Upper lobe of right lung (tissue), 1 donor: ENCODE measurements at places on chromosomes 7 and 10. TPM values are rescaled to one million over a fixed set of nuclear protein-coding genes. Genes with fewer than 3 reads are reported as not detected.

OR2A12 gene
- total RNA-seq: not detected

DNA sequence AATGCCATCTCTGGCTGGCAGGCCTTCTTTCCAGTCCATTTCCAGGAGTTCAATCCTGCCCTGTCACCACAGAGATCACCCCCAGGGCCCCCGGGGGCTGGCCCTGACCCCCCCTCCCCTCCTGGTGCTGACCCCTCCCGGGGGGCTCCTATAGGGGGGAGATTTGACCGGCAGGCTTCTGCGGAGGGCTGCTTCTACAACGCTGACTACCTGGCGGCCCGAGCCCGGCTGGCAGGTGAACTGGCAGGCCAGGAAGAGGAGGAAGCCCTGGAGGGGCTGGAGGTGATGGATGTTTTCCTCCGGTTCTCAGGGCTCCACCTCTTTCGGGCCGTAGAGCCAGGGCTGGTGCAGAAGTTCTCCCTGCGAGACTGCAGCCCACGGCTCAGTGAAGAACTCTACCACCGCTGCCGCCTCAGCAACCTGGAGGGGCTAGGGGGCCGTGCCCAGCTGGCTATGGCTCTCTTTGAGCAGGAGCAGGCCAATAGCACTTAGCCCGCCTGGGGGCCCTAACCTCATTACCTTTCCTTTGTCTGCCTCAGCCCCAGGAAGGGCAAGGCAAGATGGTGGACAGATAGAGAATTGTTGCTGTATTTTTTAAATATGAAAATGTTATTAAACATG, 6.0 kb downstream of the CHPF2 start:
- peaks cover 73% of the 10 kb centered on the region for H3K36me3 ChIP-seq
- DNase-seq: no peak
- no peak overlapping the region for H3K27ac ChIP-seq
- no peak overlapping the region for H3K4me3 ChIP-seq
- peaks cover 11% of the 10 kb centered on the region for H3K4me1 ChIP-seq
- H3K27me3 ChIP-seq: no peaks in the 10 kb centered on the region

SH2D4B gene
- 0.43 TPM for total RNA-seq

- H3K36me3 ChIP-seq: no peaks in the 10 kb centered on the region
- no peaks in the 10 kb centered on the region for H3K4me1 ChIP-seq
- no peak for DNase-seq
- no peak overlapping the region for H3K4me3 ChIP-seq
- no peak overlapping the region for H3K27ac ChIP-seq
These were observed 35.9 kb upstream of the HDAC9 start for GRCh38 chr7:18459484-18460245.

DNA sequence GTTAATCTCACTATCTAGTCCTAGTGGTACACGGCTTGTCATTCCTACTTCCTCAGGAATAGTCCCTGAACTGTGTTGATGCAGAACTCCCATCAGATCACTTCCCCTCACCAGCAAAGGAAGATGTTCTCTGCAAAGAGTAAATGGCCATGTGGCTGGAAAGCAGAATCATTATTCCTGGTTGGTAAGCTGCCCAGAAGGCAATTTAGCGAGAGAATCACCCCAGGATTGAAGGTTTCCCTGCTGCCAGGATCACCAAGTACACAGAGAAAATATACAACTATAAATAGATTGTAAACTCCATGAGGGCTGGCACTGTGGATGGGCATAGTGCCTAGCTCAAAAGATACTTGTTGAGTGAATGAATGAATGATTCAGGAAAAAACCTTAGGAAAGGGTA, 115.0 kb downstream of the GFRA1 start:
- H3K4me3 ChIP-seq: no peak overlapping the region
- no peak for DNase-seq
- no peak overlapping the region for H3K27ac ChIP-seq
- no peaks in the 10 kb centered on the region for H3K36me3 ChIP-seq
- H3K4me1 ChIP-seq: no peaks in the 10 kb centered on the region
- H3K27me3 ChIP-seq: no peaks in the 10 kb centered on the region

DNA sequence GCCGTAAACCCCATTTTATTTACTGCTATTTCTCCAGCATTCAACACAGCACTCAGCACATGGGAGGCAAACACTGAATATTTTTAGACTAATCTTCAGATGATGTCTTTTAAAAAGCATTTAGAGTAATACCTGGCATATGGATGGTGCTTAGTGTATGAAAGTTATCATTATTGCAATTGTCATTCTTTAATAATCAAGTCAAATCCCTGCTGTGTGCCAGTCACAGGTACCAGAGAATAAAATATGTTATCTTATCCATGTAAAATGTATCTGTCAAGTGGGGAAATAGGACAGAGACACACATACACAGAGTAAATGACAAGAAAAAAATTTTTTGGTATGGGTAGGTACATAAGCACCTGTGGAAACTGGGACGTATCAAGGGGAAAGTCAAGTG, 18.5 kb downstream of the ANKRD22 start:
- no peaks in the 10 kb centered on the region for H3K4me1 ChIP-seq
- DNase-seq: no peak
- H3K4me3 ChIP-seq: no peak overlapping the region
- H3K27me3 ChIP-seq: no peaks in the 10 kb centered on the region
- H3K27ac ChIP-seq: no peak overlapping the region
- no peaks in the 10 kb centered on the region for H3K36me3 ChIP-seq

GRCh38 chr7:149228831-149229471, 10.5 kb upstream of the ZNF212 start:
- H3K36me3 ChIP-seq: peaks cover 16% of the 10 kb centered on the region
- no peak overlapping the region for H3K4me3 ChIP-seq

DNA sequence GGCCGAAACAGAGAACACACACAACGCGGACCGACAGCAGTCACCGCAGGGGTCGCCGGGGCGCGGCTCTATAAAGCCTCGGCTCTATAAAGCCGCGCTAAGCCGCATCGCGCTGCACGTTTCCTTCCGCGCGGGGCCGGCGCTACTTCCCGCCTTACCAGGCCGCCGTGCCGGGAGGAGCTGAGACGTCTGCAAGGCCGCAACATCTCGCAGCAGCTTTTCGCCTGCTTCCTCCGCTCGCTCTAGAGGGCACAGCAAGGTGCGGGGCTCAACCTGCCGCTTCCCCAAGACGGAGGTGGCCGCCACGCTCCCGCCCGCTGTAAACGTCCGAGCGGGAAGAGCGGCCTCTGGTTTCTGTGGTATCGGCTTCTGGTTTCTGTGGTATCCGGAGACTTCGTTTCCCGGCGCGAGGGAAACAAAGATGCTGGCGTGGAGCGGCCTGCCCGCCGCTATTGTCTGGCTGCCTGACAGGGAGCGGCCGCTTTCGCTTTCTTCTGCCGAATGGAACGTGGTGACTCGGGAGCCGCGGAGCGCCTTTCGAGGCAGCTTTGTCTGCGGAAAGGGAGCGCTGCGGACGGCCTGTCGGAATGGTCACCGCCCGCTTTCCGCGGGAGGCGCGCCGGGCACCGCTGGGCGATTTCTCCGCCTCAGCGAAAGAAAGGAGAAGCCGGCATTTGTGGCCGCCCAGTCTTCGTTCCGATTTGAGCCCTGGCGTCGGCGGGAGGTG, 91.8 kb downstream of the SPAG6 start:
- H3K4me3 ChIP-seq: peak overlapping the region; percentile 82
- DNase-seq: peak; percentile 96
- H3K27ac ChIP-seq: peak overlapping the region; percentile 99
- peaks cover 19% of the 10 kb centered on the region for H3K4me1 ChIP-seq
- peaks cover 6% of the 10 kb centered on the region for H3K27me3 ChIP-seq

GRCh38 chr10:24622781-24623301, 100.8 kb downstream of the ARHGAP21 start:
- H3K27ac ChIP-seq: peak overlapping the region; percentile 4
- H3K36me3 ChIP-seq: peaks cover 19% of the 10 kb centered on the region
- no peak for DNase-seq

DNA sequence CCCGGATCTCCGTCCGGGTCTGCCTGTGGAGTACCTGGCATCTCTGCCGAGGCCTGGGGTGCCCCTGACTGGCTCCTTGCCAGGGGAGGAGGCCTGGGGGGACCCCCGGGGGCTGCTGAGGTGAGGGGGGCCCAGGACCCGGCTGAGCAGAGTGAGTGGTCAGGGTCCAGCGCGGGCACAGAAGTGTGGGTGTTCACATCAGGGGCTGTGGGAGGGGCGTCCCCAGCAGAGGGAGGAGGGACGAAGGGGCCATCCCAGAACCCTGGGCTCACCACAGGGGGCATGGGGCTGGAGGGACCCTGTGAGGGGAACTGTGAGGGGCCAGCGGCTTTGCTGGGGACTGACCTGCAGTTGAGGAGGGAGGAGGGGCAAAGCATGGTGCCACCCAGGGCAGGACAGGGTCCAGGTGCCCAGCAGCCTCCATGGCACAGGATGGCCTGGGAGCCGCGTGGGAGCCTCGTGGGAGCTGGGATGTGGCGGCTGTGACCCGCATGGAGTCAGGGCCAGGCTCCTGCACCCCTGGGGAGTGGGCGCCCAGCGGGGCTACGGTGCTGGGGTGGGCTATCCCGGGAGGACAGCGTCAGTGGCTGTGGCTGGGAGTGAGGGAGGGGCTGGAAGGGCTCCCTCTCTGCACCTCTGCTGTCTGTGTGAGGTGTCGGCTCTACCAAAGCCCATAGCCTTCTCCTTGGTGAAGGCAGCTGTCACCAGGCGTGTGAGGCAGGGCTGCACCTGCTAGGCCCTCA, 91.2 kb downstream of the DNAJB6 start:
- no peaks in the 10 kb centered on the region for H3K36me3 ChIP-seq
- no peak overlapping the region for H3K27ac ChIP-seq
- H3K4me3 ChIP-seq: no peak overlapping the region
- H3K27me3 ChIP-seq: no peaks in the 10 kb centered on the region
- H3K4me1 ChIP-seq: peaks cover 5% of the 10 kb centered on the region

- peak; percentile 72 for DNase-seq
- no peaks in the 10 kb centered on the region for H3K36me3 ChIP-seq
- H3K27me3 ChIP-seq: peaks cover 58% of the 10 kb centered on the region
- no peak within 1 kb of the TSS for H3K27ac ChIP-seq
- H3K4me3 ChIP-seq: peak within 1 kb of the TSS; percentile 49
- H3K4me1 ChIP-seq: peaks cover 15% of the 10 kb centered on the region
These were observed at the start of gene IGFBP3 for GRCh38 chr7:45920502-45921380. TSS of gene IGFBP3 (minus strand) at chr7:45921272. CDS start at chr7:45921140, 132 bp downstream.

- no peak overlapping the region for H3K27ac ChIP-seq
- no peak overlapping the region for H3K4me3 ChIP-seq
- no peaks in the 10 kb centered on the region for H3K36me3 ChIP-seq
- no peaks in the 10 kb centered on the region for H3K27me3 ChIP-seq
- DNase-seq: no peak
- H3K4me1 ChIP-seq: no peaks in the 10 kb centered on the region
These were observed 64.4 kb downstream of the BPGM start for GRCh38 chr7:134710854-134711624.

DNA sequence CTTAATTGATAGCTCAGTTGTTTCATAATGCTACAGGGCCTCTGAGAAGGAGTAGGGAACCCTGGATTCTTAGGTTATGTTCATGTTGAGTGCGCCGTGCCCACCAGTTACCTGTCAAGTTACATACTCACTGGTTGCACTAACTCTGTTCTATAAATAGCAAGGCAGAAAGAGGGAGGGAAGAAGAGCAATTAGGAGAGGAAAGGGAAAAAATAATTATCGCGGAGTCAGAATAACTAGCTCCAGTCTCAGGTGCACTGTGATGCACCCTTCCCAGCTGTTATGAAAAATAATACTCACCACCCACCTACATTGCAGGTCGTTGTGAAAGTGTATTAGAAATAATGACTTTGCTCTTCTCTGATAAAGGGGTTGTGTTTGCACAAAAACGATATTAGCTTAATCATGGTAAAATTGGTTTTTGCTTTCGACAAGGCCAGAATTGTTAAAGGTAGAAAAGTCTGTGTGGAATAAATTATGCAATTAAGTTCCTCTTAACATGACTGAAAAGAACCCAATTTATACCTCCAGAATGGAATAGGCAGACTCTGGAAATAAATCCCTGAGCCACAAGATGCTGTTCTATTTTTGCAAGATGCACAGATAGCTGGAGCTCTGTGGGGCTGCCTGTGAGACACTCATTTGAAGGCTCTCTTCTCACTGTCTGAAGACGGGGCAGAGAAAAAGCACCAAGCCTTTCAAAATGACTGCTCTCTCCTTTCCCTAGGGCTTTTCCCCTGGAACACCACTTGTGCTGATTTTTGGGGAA, 137.6 kb upstream of the PITRM1 start:
- no peak for DNase-seq
- no peaks in the 10 kb centered on the region for H3K36me3 ChIP-seq
- no peak overlapping the region for H3K27ac ChIP-seq
- H3K4me1 ChIP-seq: no peaks in the 10 kb centered on the region
- H3K4me3 ChIP-seq: no peak overlapping the region

- no peaks in the 10 kb centered on the region for H3K27me3 ChIP-seq
- H3K4me1 ChIP-seq: peaks cover 28% of the 10 kb centered on the region
- peak overlapping the region; percentile 79 for H3K4me3 ChIP-seq
These were observed 980 bp downstream of the FHIP2A start for GRCh38 chr10:114822444-114823076.

C10orf95 gene
- total RNA-seq: 3.1 TPM

GRCh38 chr10:70066190-70066589, 13.5 kb downstream of the MACROH2A2 start:
- no peak overlapping the region for H3K27ac ChIP-seq
- no peak for DNase-seq
- H3K27me3 ChIP-seq: no peaks in the 10 kb centered on the region
- no peaks in the 10 kb centered on the region for H3K4me1 ChIP-seq

SFRP5 gene
- 3.0 TPM for total RNA-seq

ARHGAP19 gene
- total RNA-seq: 14.0 TPM

SLC29A3 gene
- 14.8 TPM for total RNA-seq

DNA sequence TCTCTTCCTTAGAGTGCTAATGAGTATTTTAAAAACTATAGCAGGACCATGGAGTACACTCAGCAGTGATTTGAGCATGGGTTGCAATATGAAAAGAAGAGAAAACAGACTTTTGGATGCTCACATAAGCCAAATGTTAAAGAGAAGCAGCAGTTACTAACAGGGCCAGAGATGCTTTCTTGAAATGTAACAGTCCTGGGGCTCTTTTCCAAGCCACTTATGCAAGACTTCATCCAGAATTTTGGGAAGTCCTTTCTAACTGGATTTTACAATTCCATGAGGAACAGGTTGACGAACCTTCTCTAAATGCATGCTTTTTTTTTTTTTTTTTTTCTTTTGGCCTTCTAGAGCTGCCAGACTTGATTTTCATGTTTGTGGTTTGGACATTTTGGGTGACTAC, 282.0 kb downstream of the SEC23IP start:
- no peaks in the 10 kb centered on the region for H3K36me3 ChIP-seq
- no peaks in the 10 kb centered on the region for H3K27me3 ChIP-seq

DNA sequence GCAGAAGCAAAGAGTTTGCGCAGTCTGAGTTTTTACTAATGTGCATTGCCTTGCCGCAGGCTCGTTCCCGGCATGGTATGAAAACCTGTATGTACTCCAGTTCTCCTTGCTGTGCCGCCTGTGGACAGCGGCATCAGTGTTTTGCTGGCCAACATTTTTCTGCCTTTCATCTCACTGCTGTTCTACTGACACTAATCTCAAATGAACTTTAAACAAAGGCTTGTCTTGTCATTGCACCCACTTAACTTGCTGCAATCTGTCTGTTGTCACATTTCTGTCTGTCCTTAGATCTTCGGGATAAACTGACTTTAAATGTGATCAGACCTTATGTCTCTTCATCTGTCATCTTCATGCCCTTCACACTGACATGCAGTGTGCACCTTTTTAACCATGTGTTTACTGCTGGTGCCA, 71.7 kb upstream of the ZNRF2 start:
- H3K4me1 ChIP-seq: peaks cover 4% of the 10 kb centered on the region
- no peaks in the 10 kb centered on the region for H3K36me3 ChIP-seq
- H3K27ac ChIP-seq: no peak overlapping the region
- no peak for DNase-seq
- H3K4me3 ChIP-seq: no peak overlapping the region

PON1 gene
- 0.49 TPM for total RNA-seq
